ENCODE measurements at places on chromosomes 11 and 22.
A peak's percentile ranks its signal among the peaks of the same experiment; 100 is the strongest.

DNA sequence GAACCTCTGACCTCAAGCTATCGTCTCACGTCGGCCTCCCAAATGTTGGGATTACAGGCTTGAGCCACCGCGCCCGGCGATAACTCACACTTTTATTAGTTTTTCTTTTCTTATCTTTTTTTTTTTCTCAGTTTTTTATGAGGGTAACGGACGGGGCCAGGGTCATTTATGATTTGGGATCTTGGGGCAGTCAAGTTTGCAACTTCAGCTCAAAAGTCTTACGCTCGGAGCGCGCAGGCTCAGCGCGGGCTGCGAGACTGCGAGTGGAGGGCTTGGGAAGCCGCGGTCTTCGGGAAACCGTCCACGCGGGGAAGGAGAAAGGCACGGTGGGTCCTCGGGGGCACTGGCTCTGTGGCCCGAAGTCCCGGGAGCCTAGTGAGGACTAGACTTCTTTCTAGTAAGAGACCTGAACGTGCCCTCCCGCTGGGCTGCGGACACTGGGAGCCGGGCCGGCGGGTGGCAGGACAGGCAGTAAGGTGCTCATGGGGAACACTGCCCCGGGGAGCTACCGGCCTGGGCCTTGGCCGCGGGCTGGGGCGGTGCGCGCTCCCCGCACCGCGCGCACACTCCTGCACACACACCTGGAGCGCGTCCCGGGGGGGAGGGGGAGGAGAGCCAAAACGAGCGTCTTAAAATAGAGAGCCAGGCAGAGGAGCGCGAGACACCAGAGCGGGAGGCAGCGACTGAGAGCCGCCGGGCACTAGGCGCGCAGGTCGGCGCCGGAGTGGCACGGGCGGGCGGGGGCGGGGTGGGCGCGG, 476 bp upstream of the BARX2 start:
- no peak for DNase-seq

DNA sequence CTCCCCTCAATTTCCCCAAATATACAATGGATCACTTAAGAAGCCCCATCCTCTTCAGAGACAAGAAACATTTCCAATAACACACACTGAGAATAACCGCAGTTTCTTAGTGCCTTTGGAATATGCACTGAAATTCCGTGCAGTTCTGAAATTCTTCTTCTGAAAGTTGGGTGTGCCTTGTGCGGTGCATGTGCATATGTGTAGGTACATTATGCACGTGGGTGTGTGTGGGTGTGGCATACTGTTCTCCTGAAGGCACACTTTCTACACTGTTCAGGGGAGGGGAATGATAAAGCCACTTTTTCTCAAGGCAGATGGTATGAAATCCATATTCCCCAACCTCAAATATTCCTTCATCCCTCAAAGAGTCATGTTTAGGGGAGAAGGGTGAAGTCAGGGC, 1.7 kb downstream of the EXPH5 start:
- DNase-seq, result no peak

- DNase-seq, result no peak
Observed at GRCh38 chr11:71062199-71062598, 190.2 kb downstream of the SHANK2 start.

- DNase-seq, result peak; percentile 48
Observed at GRCh38 chr22:25404928-25405816, 159.3 kb upstream of the GRK3 start.

DNA sequence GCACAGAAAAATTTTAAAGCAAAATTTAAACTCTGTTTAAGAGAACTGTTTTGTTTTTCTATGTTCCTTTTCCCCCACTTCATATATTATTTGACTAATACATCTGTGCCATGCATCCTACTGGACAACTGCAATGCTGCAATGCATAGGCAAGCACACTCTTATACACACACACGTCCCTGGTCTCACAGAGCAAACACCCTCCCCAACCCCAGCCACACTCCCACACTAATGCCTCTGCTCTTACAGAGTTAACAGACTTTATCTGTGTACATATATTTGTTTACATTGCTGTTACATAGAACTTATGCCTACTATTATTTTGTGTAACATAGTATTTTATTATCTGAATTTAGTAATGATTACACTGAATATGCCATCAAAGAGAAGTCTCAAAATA, 25.5 kb upstream of the CTSC start:
- no peak for DNase-seq

DNA sequence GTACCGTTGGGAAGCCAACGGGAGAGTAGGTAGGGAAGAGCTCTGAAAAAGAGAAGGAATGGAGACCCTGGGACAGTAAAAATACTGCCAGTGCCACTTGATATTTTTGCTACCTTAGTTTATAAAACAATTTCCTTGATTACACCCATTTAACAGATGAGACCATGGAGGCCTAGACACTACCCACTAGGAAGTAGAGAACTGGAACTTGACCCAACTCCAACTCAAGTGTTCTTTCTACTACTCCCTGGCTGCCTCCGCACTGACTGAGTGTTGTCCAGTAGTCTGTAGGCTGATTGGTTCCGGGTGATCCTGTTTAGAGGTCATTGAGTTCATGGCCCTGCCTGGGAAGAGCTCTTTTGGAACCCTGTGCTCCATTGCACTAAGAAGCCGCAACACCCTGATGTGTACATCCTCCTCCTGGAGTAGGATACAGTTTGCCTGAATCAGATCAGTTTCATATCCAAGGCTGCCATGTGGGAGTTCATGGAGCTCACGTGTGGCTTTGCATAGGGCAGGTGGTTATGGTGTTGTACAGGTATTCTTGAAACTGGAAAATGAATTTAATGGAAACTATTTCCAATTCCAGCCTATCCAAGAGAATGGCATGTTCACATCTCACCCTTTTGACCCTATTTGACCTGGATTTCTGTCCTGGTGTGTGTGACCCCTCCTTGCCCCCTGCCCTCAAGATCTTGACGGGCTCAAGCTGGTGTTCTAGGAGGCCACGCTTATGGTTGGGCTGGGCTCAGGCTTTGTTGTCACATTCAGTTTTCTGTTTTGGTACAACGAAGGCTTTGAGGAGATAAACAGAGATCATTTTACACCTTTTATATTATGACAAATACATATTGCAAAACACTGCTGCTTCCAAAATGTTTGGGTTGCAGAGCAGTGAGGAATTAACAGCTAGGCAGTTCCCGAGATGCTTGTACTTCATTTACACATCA, 102.2 kb upstream of the NNMT start:
- DNase-seq, result no peak

DNA sequence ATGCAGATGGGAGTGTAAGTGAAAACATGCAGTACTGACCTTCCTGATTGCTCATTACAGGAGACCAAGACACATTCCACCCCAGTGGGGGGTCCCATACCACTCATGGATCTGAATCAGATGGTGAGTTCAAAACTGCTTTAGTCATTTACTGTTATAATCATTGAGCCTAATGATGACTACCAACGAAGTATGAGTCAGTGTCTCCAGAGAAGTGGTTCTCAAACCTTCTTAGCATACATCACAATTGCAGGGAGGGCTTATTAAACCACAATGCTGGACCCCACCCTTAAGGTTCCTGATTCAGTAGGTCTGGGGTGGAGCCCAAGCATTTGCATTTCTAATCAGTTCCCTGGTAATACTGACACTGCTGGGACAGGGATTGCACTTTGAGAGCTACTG, 75.8 kb downstream of the CD44 start:
- no peak for DNase-seq

DNA sequence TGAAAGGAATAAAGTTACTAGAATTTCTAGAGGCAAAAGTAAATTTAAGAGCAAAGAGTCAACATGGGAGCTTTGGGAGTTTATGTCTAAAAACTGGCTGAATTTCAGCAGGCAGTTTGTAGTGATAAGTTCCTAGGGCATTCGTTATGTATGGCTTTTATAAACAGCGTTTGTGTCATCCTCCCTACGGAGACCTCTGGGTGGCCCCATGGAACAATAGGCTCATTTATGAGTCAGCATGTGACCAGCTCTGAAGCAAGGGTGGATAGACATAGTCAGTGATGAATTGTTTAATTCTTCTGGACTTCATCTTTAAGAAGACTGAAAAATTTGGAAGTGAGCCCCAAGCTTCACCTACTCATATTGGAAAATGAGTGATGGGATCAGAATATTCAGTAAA, 37.1 kb downstream of the SVIP start:
- DNase-seq, result no peak

- no peak for DNase-seq
Observed at GRCh38 chr11:75351791-75352587, 528 bp upstream of the ARRB1 start.

- DNase-seq, result no peak
Observed at GRCh38 chr11:36109850-36110606, 166.2 kb downstream of the LDLRAD3 start.

GRCh38 chr11:130550150-130550549, 101.7 kb downstream of the ADAMTS15 start:
- no peak for DNase-seq

- DNase-seq, result no peak
Observed at GRCh38 chr11:12076840-12077534, 33.4 kb upstream of the MICAL2 start.

- peak; percentile 52 for DNase-seq
Observed at GRCh38 chr11:67301951-67302516, 1.3 kb upstream of the SSH3 start.

- no peak for DNase-seq
Observed at GRCh38 chr11:71293961-71294782, 41.8 kb upstream of the SHANK2 start.

- DNase-seq, result no peak
Observed at GRCh38 chr22:36151006-36151595, 9.5 kb downstream of the APOL3 start.

DNA sequence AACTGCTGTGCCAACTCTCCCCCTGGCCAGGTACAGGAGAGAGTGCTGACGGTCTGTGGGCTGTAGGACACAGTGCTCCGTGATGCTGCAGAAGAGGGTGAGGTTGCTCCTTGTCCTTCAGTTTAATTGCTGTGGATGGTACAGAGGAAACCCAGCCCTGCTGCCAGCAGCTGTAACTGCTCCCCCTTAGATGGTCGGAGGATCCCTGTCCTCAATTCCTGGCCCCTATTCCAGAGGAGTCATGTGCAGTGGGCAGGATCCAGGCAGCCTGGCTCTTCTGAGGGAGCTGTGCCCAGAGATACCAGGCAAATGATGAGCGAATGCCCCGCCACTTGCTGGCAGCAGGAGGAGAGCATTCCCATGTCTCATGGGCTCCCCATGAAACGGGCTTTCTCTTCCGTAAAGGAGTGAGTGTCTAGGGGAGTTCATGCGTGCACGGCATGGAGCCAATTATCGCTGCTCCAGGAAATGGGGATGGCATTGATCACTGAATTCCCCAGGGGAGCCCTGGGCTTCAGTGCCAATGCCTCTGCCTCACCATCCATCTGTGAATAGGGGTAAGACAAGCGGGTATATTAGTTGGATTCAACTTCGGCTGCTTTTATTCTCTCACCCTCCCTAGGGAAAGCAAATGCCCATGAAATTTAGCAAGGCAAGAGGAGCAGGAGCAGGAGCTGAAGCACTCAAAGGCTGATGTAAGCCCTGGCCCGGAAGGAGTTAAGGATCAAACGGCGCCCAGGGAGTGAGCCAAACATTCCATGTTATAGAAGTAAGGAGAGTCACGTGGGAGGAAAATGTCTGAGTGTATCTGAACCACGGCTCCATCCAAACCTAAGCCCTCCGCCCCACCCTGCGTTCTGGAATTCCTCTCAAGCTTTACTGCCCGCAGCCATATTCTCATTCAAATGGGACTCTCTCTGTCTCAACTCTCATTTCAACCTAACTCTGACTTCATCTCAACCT, 51.0 kb upstream of the CSNK2A3 start:
- no peak for DNase-seq

DNA sequence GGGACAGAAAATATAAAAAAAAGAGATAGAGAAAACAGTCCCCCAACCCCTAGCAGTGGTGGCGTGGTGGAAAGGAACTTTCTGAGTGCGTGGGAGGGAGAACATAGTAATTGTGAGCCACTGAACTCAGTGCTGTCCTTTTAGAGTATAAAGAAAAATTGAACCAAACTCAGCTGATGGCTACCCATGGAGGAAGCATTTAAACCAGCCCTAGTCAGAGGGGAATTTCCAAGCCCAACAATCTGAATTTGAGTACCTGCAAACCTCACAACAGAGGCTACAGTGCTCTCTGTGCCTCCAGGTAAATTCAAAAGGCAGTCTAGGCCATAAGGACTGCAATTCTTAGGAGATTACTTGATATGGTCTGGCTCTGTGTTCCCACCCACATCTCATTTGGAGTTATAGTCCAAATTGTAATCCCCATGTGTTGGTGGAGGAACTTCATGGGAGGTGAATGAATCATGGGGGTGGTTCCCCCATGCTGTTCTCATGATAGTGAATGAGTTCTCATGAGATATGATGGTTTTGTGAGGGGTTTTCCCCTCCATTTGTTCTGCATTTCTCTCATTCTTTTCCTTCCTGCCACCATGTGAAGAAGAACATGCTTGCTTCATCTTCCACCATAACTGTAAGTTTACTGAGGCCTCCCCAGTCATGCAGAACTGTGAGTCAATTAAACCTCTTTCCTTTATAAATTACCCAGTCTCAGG, 687.8 kb downstream of the FAM181B start:
- DNase-seq, result no peak

GRCh38 chr11:112723676-112724495, 237.3 kb upstream of the NCAM1 start:
- DNase-seq, result no peak

DNA sequence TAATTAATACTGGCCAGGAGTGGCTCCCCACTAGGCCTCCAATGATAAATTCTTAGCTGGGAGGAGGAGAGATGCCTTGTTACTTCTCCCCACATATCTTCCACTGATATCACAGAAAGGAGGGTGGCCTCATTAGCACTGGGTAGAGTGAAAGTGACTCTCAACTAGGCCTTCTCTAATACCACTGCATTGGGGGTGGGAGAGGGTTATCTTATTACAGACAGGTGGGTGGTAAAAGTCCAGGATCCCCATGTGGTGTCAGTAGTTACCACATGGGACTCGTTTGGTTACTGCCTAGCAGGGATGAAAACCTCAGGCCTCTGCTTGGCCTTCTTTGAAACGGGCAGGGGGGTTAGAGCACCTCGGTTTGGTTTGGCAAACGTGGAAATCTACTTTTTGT, 167.3 kb downstream of the UVRAG start:
- no peak for DNase-seq

DNA sequence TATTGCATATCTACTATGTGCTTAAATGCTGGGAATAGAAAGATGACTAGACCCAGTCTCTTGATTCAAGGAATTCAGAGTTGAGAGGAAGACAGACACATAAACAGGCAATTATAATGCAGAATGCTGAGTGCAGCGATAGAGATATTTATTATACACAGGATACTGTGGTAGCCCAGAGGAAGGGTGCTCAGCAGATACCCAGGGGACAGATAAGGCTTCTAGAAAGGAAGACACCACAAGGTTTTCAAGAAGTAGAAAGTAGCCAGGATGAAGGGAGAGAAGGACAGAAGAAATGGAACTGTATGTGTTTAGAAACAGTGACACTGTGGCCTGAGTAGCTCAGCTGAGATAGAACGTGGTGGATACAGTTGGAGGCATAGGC, 79.4 kb upstream of the NNMT start:
- DNase-seq, result no peak

Data from NCI-H2171 (cell line).